Bone marrow (tissue), 2 donors: ENCODE measurements at places on chromosomes 7 and 10.

DNA sequence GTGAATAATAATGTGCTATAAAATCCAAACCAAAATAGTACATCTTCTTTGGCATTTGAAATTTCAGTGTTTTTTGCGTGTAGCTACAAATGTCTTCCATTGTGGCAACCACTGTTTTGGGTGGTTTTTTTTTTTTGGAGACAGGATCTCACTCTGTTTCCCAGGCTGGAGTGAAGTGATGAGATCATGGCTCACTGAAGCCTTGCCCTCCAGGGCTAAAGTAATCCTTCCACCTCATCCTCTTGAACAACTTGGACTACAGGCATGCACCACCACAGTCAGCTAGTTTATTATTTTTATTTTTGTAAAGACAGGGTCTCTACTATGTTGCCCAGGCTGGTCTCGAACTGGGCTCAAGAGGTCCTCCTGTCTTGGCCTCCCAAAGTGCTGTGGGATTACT lies 455.1 kb downstream of the AUTS2 start:
- DNase-seq, result no peak

DNA sequence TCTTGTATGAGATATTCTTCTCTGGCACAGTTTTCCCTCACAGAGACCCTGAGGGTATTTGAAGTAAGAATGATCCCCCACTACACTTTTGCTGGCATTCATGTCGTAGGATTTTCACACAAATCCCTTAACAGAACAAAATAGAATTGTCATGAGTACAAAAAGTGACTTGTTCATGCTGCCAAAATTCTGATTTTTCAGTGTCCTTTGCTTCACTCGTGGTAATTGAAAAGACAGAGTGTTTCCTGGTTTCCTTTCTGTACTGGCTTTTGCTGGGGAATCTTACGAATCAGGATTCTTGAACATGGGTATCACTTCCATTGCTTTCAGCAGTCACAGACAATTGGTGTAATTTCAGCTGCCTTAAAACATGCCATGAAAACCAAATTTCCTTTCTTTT lies 756.3 kb downstream of the REEP3 start:
- DNase-seq, result no peak

DNA sequence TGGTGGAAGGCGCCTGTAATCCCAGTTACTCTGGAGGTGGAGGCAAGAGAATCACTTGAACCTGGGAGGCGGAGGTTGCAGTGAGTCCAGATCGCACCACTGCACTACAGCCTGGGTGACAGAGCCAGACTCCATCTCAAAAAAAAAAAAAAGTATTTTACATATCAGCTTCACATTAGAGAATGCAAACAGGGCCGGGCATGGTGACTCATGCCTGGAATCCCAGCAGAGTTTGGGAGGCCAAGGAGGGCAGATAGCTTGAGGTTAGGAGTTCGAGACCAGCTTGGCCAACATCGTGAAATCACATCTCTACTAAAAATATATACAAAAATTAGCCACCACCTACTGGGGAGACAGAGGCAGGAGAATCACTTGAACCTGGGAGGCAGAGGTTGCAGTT lies 31.6 kb downstream of the USP54 start:
- DNase-seq, result no peak

GRCh38 chr7:23474829-23475575 lies 4.7 kb upstream of the IGF2BP3 start:
- no peak for DNase-seq

DNA sequence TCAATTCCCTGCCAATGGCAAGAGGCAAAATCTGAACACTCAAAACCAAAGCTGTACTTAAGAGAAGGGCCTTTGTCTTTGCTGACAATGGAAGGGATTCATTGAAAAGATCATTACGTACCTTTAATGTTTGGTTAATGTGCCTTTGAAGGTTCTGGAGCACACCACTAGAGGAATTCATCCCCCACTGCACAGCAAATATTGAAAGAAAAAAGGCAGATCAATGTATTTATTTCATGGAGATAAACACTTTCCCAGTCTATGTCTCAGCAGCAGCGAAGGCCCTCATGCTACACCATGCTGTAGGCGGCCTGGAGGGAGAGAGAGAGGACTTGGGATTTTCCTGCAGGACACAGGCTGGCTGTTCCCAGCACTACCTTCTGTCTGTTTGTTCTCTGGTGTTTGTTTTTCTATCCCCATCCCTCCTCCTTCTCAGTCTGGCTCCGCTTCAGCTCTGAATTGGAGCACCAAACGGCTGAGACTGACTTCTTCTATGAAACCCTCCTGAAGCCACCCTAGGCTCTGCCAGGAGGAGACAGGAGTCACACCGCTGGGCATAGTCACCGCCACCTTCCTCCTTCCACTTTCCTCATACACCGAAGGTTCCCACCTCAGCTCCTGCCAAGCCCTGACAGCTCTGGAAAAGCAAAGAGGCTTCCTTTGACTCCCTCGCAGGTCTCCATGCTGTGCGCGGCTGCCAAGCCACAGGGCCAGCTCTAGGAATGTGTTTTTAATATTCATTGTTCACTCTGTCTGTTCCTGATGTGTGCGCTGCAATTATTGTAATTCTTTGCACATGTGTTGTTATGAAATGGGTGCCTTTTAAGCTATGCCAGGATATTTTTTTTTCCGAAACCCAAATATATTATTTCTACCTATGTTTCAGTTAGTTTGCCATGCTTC lies 301.5 kb downstream of the FZD1 start:
- no peak for DNase-seq

DNA sequence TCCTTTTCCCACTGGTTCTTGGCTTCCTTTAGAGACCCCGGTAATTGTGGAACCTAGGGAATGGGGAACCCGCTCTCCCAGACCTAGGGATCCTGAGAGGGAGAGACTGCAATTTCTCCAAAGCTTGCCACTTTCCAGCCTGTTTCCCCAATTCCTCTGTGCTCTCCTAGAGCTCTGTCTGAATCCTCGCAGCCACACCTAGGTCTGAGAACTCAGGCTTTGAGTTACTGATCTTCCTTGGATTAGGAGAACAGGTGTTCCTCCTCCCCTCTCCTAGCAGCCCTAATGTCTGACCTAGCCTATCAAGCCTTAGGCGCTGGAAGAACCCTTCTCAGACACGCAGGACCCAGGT lies 20.0 kb downstream of the WNT8B start:
- no peak for DNase-seq

- no peak for DNase-seq
Measured at GRCh38 chr7:113374955-113375354, 256.6 kb upstream of the SMIM30 start.

GRCh38 chr10:10677479-10677878 lies 340.2 kb upstream of the CELF2 start:
- no peak for DNase-seq

- DNase-seq, result no peak
Measured at GRCh38 chr10:48400129-48400849, 93.8 kb downstream of the MAPK8 start.

DNA sequence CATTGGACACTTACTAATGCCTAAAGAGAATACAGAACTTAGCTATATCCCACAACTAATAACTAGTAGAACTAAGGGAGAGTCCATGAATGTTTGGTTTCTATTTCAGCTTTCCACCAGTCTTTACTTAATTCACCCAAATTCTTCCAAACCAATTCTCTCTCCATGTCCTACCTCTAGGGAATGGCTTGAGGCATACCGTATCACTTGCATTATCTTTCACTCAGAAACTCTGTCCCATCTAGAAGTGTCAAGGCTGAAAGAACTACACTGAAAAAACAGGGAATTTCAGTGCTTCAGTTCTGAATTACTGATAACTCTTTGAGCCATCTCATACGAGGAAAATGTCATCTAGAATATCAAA lies 758 bp downstream of the TMEM168 start:
- DNase-seq, result no peak

DNA sequence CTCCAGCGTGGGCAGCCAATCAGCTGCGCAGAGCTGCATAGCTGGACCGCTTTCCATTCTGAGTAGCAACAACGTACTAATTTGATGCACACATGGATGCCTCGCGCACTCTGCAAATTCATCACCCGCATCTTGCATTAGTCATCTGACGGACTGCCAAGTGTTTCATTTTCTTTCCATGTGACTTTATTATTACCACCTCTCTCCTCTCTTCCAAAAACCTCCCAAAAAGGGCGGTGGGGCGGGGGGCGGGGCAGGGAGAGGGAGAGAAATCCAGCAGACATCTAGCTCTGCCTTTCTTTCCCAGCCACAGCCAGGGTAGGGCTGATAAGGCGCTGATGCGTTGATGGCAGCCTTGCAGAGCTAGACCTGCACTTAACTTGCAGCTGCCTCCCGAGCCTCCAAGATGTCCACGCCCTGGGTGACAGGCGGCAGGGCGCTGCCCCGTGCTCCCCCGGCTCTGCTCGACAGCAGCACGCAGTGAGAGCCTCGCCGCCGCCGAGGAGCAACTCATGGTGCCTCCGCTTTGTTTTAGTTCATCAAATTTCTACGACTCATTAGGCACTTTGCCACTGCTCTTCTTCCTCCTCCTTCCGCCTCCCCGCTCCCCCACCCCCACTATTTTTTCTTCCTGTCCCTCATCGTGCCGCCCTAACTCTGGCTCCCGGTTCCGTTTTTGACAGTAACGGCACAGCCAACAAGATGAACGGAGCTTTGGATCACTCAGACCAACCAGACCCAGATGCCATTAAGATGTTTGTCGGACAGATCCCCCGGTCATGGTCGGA lies 147.3 kb downstream of the CELF2 start:
- DNase-seq, result peak; percentile 77

GRCh38 chr7:46259947-46260346 lies 338.9 kb upstream of the IGFBP3 start:
- no peak for DNase-seq

DNA sequence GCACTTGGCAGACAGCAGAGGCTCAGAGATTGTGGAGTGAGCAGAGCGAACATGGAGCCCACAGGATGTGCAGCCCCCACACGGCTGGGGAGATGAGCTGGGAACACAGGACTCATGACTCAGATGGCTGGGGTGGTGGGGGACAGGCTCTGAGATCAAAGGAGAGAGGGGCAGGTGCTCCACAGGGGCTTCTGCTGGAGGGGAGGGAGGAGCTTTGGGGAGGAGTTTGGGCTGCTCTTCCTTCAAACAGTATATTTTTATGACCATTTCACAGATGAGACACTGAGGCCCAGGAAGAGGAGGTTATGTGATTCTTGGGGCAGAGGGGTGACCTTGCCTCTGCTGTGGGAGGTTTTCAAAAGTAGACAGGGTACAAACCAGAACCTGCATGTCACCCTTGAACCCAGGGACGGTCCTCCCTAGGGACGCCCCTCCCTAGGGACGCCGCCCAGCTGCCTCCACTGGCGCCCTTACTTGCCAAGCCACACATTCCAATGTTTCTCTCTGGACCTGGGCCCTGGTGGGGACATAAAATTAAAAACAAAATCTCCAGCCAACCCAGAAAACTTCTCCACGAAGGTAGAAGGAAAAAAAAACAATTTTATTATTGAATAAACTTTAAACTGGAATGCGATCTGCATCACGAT lies 981 bp upstream of the CRYGN start:
- DNase-seq, result no peak

GRCh38 chr10:119449760-119450461 lies 92.6 kb downstream of the RGS10 start:
- DNase-seq, result no peak

DNA sequence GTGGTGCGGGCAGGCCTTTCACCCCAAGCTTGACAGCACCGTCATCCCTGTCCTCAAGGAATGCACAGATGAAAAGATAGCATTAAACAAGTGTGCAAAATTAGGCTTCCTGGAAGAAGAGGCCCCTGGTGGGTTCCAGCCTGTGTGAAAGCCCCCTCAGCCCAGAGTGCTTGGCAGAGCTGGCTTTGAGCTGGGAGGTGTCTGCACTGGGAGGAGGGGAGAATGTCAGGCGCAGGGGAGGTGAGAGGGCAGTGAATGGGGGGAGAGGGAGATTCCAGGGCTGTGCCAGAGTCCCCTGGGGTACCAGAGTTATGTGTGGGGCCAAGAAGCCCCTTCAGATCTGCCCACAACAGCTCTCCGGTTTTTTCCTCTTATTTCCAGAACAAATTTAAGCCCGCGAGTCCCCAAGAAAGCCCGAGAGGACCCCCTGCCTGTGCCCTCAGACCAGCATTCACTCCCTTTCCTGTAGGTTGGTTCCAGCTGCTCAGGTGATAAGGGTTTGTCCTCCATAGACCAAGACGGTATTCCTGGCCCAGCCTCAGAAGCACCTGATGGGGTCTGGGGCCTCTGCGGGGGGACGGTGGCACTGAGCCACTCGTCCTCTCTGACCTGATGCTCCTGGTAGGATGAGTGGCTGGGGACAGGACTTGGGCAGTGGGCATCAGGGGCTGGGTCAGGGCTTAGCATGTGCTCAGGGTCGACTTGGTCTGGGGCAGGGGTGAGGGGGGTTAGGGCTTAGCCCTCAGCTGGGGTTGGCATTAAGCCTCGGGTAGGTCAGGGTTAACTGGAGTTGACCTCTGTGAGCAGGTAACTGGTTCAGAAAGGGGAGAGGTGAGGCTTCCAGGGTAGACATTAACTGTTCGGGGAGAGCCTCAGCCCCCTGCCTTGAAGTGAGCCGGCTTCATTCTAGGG lies 43.4 kb downstream of the ADCYAP1R1 start:
- DNase-seq, result no peak

GRCh38 chr7:17521437-17521836 lies 223.0 kb downstream of the AHR start:
- no peak for DNase-seq

GRCh38 chr10:26216585-26217395 lies at the start of gene GAD2:
TSS of gene GAD2 (plus strand) at chr10:26216774. CDS start at chr10:26216810, 36 bp downstream.
- DNase-seq, result no peak

- no peak for DNase-seq
Measured at GRCh38 chr10:77210645-77211044, 427.0 kb downstream of the KCNMA1 start.

DNA sequence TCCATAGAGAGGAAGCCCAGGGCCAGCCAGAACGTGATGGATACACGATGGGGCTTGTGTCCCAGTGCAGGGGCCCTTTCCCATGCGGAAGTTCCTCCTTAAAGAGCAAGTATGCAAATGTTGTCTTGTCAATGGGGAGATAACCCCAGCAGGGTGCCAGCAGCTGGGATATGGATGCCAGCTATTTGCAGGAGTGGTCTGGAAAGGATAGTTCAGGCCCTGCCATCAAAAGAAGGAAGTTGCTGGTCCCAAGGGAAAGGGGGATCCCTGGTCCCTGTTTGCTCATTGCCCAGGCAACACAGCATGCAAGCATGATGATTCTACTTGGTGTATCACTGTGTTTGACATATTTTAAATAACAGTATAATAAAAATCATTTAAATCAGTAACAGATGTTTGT lies 73.1 kb upstream of the HECW1 start:
- DNase-seq, result no peak
